GF-D8 (cell line): ENCODE measurements at places on chromosomes 1 and 21.

GRCh38 chr21:29504751-29505321 is 206.1 kb downstream of the BACH1 start:
- no peak for DNase-seq

GRCh38 chr1:4108331-4108730 is 208.3 kb upstream of the C1orf174 start:
- no peak for DNase-seq

DNA sequence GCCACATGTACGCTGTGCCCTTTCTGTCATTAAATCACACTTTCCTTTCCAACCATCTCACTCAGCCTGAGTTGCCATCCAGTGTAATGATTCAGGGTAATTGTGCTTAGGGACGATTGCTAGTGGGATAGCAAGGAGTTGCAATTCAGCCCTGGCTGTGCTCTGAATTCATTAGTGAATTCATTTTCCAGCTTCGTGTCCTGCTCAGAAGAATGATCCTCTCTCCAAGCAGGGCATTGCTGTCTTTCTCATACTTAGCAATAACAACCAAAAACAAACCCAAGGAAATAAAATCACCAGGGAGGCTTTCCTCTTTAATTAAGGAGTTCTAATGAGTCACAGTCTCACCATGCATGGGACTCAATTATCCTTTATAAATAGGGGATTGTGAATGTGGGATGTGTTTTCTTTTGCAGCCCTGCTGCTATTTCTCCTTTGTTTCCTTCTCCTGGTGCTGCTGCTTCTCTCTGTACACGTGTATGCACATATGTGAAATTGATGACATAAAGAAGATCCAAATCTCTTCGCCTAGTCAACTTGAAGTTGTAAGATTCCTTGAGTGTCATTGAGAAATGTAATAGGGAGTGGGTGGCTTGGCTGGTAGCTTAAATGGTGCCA is 167.0 kb downstream of the TSEN15 start:
- DNase-seq: no peak

DNA sequence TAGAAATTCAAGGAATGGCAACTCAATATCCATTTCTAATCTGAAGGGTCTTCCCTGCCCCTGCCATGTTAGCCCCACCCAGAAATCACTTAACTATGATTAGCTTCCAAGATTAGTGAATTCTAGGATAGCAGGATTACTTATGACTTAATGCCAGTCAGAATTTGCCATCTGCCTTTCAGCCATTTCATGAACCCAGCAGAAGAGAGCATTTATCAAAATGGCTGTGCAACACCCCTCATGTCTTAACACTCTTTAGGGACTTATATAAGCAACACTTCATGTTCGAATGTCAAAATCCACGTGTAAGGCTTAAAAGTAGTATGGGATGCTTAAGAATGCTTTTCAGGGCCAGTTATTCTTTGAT is 288.5 kb downstream of the NFIA start:
- no peak for DNase-seq

DNA sequence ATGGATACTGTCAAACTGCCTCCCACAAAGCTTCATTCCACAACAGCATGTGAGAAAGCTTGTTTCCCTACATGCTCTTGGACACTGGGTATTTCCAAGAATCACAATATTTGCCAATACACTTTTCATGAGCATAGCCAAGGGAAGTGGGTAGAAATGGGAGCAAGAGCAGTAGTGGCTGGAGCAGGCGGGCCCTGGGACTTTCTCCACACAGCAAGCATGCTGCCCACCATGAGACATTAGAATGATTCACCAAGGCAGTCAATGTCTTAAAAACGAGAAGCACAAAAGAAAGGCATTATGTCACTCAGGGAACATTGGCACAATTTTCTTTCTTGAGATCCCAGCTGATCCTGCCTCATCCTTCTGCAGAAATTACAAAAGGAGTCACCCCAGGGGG is 371.6 kb upstream of the RUNX1 start:
- no peak for DNase-seq

GRCh38 chr1:27004471-27005165 is 8.0 kb downstream of the TENT5B start:
- DNase-seq: no peak

- no peak for DNase-seq
Observed at GRCh38 chr21:38716088-38716487, 89.6 kb upstream of the ETS2 start.
